ENCODE measurements at places on chromosomes 16 and 17. TPM values are rescaled to one million over a fixed set of nuclear protein-coding genes. Genes with fewer than 3 reads are reported as not detected.

- H3K36me3 ChIP-seq: peaks cover 19% of the 10 kb centered on the region
- H3K4me3 ChIP-seq: no peak overlapping the region
- no peak overlapping the region for H3K27ac ChIP-seq
- peaks cover 27% of the 10 kb centered on the region for H3K4me1 ChIP-seq
- peaks cover 2% of the 10 kb centered on the region for H3K27me3 ChIP-seq
Measured at GRCh38 chr17:30170415-30170987, 53.9 kb downstream of the NSRP1 start.

DNA sequence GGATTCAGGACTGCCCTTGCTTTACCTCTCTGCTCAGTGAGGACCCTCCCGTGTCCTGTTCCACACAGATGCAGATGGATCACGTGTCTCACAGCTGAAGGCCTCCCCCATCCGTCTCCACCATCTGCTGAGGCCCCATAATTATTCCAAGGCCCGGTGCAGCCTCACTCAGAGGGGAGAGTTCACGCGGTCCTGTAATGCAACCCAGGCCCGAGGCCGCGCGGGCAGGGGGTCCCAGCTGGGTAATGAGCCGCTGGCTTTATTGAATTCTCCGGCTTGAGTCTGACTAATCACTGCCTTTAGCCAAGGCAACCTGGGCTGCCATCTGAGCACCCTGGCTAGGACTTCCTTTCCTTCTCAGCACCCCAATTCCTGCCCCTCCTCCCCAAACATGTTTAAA is 4.4 kb upstream of the WFIKKN2 start:
- no peak for DNase-seq
- H3K36me3 ChIP-seq: no peaks in the 10 kb centered on the region
- H3K27ac ChIP-seq: no peak overlapping the region
- peaks cover 9% of the 10 kb centered on the region for H3K4me1 ChIP-seq
- peaks cover 29% of the 10 kb centered on the region for H3K27me3 ChIP-seq

DNA sequence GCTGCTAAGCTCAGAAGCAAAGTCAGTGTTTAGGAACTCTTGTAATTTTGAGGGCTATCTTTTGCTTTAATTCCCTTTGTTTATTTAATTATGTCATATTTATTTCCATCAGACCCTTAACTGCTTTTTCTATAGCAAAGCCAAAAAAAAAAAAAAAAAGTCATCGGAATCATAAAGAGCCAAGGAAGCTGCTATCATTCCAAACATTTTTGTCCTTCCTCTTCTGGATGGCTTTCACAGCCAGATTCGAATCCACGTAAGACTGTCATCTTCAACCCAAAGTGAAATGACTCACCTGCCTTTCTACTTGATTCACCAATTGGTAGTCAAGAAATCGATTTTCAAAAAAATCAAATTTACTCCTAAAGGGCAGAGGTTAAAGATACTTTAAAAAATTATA is 38.4 kb downstream of the WIPI1 start:
- no peak for DNase-seq
- H3K4me3 ChIP-seq: no peak overlapping the region
- H3K36me3 ChIP-seq: peaks cover 53% of the 10 kb centered on the region
- no peak overlapping the region for H3K27ac ChIP-seq

GRCh38 chr16:69107316-69107962 is 2.0 kb downstream of the HAS3 start:
- peaks cover 14% of the 10 kb centered on the region for H3K27me3 ChIP-seq
- no peak for DNase-seq
- peak overlapping the region; percentile 73 for H3K4me3 ChIP-seq
- H3K36me3 ChIP-seq: peaks cover 5% of the 10 kb centered on the region
- H3K27ac ChIP-seq: no peak overlapping the region

DNA sequence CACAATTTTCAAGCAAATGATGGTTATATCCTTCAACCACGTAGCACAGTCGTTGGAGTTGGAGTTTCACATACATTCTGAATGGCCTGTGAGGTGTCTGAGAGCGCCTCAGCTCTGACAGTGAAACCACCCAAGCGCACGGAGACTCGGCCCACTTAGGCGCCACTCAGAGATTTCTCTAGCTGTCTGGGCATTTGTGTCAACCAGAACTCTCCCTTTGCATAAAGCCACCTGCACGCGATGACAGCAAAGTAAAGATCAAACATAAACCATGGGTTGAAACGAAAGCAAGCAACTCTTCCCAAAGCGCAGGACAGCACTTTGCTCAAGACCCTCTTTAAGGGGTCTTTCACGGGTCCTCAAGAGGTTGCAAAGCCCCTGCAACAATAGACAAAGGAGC is 533 bp downstream of the SLC6A4 start:
- no peaks in the 10 kb centered on the region for H3K36me3 ChIP-seq
- H3K4me3 ChIP-seq: peak overlapping the region; percentile 65
- no peak overlapping the region for H3K27ac ChIP-seq
- no peak for DNase-seq
- peaks cover 19% of the 10 kb centered on the region for H3K4me1 ChIP-seq

The PPY gene
- not detected for total RNA-seq

DNA sequence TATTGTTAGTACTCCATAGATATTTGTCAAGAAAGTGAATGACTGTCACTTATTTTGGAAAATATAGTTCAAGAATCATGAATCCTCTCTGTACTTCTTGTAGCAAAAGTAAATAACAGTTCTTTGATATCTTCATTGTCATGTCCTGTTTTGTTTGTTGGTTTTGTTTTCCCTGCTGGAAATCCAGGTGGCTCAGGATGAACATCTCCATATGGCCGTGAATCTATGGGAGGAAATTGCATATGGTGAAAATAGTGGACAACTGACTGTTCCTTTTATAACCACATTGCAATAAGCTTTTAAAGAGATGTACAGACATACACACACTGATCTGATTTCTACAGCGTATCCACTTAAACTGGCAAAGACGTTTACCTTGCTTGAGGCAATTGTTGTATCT is 637.0 kb upstream of the RBFOX1 start:
- 0 out of 2 replicates have a peak, but pooled peaks cover 4% of the 10 kb centered on the region for H3K36me3 ChIP-seq
- H3K4me1 ChIP-seq: no peaks in the 10 kb centered on the region
- DNase-seq: no peak

GRCh38 chr16:22692916-22693637 is 120.9 kb upstream of the HS3ST2 start:
- no peak overlapping the region for H3K27ac ChIP-seq
- H3K36me3 ChIP-seq: no peaks in the 10 kb centered on the region
- peaks cover 5% of the 10 kb centered on the region for H3K4me1 ChIP-seq

The MYH8 gene
- total RNA-seq: not detected

Data from HFFc6 (cell line).